ENCODE measurements at places on chromosomes 5 and 9.

GRCh38 chr5:169020102-169020501 lies 280.8 kb downstream of the SLIT3 start:
- DNase-seq, result no peak

DNA sequence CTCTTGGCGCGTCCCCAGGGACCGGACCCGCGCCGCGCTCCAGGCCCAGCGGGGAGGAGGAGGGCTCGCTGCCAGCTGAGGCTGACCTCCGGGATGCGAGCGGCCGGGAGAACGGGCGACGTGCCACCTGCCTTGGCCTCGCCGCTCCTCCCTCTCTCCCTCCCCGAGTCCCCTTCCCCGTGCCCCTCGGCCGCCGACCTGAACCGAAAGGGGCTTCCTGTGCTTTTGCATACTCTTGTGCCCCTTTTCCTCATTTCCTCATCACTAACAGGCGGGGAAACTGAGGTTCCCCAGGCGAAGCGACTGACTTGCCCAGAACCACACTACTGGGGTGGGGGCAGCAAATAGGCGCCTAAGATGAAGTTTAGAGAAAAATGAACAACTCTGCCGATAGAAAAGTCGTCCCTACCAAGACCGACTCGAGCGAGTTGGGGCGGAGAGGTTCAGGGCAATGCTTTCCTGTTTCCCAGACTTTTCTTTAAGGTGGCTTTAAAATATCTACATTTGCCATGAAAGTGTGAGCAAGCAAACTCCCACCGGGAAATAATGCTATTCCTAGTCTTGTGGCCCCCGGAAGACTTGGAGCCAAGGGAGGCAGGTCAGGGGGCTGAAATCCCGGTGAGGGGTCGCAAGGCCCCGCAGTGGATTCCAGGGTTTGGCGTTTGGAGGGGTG lies 580 bp upstream of the DUSP1 start:
- no peak for DNase-seq

- DNase-seq, result no peak
These were observed 16.7 kb downstream of the NDUFAF2 start for GRCh38 chr5:60961685-60962084.

DNA sequence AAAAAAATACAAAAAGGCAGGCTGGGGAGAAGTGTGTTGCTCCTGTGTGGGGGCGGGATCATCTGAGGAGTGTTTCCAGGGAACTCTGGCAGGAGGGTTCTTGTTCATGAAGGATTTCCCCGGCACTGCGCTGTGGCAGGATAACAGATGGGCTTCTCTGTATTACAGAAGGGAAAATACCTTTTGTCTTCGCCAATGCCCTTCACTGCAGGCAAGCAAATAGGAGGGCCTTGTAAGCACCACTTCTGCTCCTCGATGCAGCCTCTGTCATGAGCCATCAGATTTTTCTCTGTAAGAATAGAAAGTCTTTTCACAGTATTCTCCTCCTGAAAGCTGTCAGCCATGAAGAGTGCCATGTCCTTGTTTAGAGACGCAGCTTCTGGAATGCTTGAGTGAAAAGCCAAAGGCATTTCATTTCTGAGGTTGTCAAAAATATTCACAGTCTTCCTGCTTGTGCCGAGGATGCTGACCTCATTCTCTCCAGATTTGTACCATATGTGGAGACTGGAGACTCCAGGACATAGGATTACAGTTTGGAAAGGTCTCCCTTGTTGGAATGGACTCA lies 294.0 kb downstream of the YTHDC2 start:
- DNase-seq, result no peak

DNA sequence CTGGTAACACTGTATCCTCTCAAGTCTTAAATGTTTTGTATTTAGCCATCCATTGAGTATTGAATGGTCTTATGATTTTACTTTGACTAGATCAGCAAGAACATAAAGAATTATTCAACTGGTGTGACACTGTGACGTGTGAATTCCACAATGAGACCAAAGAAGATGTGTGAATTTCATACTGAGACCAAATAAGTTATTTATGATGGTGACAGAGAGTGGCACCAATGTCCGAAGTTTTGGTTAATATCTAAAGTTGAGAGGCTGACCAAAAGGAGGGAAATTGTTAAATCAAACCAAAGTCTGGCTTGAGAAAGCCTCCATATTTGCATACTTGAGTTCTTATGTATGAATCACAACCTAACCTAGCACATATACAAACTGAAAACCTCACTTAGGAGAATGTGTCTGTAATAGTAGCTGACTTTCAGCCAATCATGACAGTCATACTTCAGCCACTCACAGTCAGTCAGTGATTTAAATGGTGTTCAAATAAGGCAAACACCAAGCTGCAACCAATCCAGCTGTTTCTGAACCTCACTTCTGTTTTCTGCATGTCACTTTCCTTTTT lies 31.5 kb upstream of the FAM170A start:
- DNase-seq, result no peak

- no peak for DNase-seq
These were observed 141.7 kb upstream of the STK32A start for GRCh38 chr5:147093138-147093537.

GRCh38 chr9:134875371-134875770 lies 5.2 kb upstream of the FCN2 start:
- DNase-seq, result no peak

DNA sequence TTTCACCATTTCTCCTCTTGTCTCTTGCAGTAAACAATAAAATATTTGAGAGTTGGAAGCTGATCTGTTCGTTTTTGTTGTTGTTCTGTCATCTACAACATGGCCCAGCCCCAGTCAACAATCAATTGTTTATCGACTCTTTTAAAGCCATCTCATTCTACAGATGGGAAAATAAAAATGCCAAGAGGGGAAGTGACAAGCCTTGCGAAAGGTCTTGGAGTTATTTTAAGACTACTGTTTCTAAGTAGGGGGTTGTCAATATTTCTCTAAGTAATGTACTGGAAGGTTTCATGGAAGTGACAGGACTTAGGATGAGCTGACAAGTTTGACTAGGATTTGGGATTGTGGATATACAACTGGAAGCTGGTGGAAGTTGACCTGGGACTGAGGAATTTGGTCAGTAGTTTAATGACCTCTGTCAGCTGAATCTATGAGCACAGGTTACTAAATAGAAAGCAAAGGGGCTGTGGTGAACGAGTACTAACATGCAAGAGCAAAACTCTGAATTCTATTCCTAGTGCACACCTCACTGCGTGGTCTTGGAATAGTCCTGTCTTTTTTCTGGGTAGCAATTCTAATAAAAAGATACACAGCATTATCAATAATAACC lies 57.5 kb upstream of the ADRB2 start:
- no peak for DNase-seq

- peak; percentile 40 for DNase-seq
These were observed 260.7 kb upstream of the KCNN2 start for GRCh38 chr5:114101153-114101552.

DNA sequence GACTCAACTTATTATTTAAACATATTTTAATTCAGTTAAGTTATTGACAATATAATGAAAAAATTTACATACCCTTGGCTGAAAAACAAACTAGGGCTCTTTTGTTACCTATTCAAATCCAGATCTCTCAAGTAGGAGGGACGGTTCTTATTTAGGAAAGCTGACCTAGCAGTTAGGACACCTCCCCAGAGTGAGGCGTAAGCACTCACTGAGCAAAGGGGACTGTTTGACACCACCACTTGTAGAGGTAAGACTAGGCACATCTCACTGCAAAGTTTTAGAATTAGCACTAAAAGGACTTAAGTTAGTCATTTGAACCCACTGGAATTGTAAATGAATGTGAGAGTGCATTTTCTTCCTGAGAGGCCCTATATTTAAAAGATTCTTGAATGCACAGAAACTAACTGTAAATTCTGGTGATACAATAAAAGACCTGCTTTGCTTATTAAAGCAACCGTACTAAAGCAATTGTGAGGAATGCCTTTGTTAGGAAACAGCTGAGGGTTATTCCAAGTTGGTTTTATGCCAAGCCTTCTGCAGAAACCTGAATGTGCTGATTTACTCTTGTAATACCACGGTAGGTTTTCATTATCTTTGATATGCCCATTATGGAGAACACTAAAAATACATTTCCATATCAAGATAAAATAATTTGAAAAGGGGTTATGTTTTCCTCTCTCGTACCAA lies 16.2 kb downstream of the HACD4 start:
- DNase-seq, result no peak

DNA sequence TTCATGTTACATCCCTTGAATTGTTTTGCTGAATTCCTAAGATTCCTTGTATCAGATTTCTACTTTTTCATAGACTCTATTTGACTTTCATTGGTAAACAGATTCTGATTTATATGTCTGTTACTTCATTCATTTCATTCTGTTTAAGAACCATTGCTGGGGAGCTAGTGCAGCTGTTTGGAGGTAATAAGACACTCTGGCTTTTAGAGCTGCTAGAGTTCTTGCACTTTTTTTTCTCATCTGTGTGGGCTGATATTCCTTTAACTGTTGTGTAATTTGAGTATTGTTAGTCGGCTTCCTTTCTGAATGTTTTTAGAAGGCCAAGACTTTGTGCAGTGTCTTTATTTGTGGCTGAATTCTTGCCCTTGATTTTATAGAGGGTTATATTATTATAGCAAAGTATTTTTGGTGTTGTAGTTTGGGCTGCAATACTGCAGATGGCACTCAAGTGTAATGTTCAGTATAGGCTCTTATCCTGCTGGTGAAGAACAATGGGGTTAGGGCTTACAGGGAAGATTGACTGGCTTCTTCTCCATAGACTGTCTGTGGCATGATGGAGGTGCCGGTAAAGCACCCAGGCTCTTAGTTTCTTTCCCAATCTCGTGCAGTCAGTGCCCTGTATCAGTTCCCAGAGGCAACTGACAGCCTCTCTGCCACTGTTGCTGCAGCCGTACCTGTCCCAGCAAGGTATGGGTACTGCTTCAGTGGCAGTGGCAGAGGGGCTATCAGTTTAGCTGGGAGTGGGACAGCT lies 162.2 kb downstream of the OXCT1 start:
- peak; percentile 54 for DNase-seq

GRCh38 chr9:75456698-75457097 lies 368.4 kb downstream of the OSTF1 start:
- no peak for DNase-seq

GRCh38 chr5:50595199-50595598 lies 71.2 kb upstream of the PARP8 start:
- DNase-seq, result no peak

DNA sequence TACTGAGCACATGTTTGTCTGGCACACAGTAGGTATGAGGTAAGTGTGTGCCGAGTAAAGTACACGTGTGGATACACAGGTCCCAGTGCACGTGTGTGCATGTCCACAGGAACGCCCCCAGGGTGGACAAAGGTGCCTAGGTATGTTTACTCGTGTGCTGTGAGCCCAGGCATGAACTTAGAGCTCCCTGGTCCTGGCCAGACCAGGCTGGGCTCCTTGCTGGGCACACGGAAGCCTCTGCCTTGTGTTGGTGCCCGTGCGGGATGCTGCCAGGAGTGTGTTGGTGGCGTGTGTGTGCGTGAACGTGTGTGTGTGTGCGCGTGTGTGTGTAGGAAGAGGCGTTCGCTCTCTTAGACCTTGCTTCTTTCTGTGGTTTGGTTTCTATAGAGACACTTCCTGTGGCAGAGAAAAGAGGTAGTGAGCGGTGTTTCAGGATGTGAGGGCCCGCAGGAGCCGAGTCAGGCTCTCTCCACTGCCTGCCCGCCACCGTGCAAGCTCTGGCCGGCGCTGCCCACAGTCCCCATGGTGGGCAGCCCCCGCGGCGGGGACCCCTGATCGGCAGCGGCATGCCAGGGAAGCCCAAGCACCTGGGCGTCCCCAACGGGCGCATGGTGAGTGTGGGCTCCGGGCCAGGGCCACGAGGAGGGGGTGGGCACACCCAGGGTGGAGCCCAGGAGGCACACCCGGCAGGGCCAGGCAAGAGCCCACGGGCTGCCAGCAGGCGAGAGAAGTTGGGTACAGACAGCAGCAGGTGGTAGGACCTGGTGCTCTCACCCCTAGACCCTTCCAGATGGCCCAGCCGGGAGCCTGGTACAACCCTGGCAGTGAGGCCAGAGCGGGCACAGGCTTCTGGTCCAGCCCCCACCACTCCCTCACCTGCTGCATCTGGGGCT lies at the start of gene RGS14:
Gene RGS14 (plus strand): TSS at position 466 of the 893 bp plus-strand sequence. CDS start 101 bp downstream, at position 567.
- DNase-seq, result peak; percentile 95

DNA sequence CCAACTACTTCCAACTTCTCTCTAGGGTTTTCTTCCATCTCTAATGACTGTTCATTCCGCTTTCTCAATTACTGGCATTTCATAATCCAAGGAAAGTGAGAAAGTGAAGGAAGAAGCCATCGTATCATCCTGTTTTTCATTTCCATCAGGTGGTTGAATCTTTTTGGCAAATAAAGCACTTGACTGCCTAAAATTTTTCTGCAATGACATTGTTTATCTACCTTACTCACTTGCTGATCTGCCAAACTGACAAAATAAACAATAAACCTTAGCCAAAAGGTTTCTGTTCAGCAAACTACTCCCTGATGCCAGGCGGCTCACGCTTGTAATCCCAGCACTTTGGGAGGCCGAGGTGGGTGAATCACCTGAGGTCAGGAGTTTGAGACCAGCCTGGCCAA lies 18.4 kb downstream of the FNBP1 start:
- peak; percentile 10 for DNase-seq

- DNase-seq, result peak; percentile 13
These were observed 27.9 kb upstream of the GOLM1 start for GRCh38 chr9:86126998-86127972.

DNA sequence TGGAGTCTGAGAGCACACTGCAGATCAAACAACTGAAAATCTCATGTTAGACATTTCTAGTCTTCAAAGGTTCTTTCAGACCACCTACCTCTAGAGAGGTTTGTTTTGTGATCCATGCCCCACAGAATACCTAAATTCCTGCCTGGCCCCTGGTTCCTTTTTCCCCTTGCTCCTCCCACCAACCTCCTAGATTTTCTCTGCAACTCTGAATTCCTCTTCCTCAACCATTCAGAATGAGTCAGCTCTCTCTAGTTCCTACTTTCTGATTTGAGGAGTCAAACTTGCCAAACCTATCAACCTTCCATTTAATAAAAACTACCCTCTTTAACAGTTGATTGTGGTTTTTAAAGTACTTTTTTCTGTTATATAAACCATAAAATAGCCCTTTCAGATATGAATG lies 83.2 kb upstream of the ZNF462 start:
- no peak for DNase-seq

- DNase-seq, result no peak
These were observed 310.3 kb downstream of the TRIM36 start for GRCh38 chr5:114859438-114859735.

DNA sequence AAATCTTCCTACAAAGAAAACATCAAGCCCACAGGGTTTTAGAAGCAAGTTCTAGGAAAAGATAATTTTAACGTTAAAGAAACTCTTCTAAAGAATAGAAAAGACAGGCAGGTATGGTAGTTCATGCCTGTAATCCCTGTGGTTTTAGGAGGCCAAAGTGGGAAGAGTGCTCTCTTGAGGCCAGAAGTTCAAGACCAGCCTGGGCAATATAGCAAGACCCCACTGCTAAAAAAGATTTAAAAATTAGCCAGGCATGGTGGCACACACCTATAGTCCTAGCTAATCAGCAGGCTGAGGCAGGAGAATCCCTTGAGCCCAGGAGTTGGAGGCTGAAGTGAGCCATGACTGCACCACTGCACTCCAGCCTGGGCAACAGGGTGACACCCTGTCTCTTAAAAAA lies 193.3 kb downstream of the MLLT3 start:
- DNase-seq, result no peak

DNA sequence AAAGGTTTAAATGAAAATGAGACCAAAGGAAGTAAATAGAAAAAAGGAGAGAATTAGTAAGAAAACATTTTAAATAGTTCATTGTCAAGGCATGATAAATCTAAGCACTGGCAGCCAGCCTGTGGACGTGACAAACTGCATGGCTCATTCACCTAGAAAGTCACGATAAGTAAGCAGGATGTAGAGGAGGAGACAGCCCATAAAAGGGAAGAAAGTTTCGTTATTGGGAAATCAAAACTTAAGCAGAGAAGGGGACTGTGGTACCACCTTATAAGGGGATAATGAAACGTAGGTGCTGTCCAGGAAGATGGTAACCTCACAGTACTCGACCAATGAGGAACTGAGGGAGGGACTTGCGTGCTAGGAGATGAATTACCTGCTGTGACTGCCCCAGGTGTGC lies 494.5 kb upstream of the GRAMD2B start:
- DNase-seq, result no peak
